ENCODE measurements at places on chromosomes 3 and 15.

GRCh38 chr15:68055224-68055705 lies 1.1 kb downstream of the PIAS1 start:
- DNase-seq = peak; percentile 66

DNA sequence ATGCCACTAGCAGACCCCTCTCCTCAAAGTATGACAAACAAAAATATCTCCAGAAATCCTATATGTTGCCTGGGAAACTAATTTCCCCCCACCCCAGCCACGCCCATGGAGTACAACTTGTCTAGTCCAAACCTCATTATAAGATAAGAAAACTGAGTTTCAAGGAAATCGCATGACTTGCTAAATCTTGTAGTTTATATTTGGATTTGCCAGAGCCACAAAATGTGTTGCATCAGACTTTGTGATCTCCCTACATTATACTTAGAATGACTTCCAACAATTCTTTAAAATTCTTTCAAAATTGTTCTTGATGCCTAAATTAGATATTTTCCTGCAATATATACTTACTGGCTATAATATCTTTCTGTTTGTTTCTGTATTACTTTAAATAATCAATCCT lies 1034.4 kb downstream of the IGSF11 start:
- no peak for DNase-seq

DNA sequence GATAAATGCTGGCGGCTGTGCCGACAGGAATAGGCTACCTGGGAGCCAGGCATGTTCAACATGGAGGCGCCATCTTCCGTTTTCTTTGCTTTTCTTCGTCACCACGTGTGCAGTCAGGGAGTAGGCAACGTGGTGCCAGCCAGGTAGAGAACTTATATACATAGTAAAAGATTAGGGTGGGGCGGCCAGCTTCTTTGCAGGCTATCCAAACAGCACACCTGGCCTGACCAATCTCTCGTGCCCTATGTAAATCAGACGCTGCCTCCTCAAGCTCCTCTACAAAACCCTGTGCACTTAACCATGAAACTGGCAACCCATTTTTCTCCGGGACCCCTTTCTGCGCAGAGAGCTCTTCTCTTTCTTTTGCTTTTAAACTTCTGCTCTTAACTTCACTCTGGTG lies 28.6 kb upstream of the OR5K4 start:
- DNase-seq = no peak

DNA sequence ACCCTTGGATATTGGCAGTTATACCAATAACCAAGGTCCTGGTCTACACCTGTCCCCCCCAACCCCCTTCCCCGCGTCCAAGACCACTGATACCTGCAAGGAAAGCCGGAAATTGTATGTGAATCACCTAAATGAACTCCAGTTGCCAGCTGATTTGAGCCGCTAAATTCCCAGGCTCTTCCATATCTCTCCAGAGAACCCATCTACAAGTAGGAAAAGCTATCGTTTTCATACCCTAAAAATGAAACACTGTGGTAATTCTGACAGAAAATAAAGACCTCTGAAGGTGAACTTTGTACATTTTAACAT lies 114.2 kb upstream of the ICE2 start:
- no peak for DNase-seq

DNA sequence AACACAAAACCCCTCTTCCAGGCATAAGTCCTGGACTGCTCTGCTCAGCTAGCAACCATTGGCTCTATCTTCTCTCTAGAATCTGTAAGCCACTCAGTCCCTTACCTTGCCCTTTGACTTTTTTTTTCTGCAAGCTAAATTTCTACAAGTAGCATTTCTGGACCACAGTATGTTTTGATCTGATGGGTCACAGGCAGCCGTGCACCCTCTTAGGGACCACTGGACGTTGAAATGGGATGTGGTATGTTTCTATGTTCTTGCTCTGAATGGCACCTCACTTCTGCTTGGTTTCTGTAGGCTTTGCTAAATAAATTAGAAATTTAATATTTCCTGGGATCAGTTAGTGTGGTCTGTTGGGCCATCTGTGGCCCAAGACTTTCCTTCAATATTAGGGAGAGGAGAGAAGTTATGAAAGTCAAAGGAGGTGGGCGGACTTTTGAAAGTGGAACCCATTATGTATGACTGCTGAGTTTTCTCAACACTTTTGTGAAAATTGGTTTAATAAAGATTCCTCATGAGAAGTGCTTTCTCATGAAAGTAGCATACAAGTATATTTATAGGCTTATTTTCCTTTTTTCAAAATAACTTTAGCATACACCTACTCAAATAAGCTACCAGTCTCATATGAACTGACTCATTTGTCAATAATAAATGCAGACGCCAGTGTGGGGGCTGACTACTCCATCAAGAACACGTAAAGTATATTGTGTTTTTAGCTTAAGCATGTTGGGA lies 18.4 kb upstream of the TIPARP start:
- DNase-seq = no peak

DNA sequence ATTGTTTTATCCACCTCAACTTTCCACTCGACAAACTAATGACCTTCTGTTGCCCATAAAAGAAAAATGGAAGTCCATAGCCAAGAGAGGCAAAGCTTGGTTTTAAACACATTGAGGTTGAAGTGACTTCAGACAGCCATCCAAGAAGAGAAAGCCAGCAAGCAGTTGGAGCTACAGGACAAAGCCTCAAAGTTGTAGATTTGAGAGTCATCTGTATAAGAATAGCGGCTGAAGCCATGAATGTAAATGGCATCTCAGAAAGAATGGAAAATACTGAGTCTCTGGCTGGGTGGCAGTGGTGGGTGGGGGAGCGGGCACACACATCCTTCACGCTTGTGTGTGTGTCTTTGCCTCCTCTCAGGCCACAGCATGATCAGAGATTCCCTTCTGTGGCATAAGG lies 124.1 kb upstream of the CHRM5 start:
- no peak for DNase-seq

- DNase-seq = no peak
Measured at GRCh38 chr3:46607603-46608028, 4.7 kb upstream of the FAM240A start.

GRCh38 chr3:141996437-141996836 lies 120.0 kb downstream of the ATP1B3 start:
- DNase-seq = no peak
